ENCODE measurements at places on chromosomes 2 and 18.

- no peak for DNase-seq
Observed at GRCh38 chr2:37985333-37985732, 60.2 kb downstream of the RMDN2 start.

GRCh38 chr2:202201220-202202160 lies 36.9 kb downstream of the SUMO1 start:
- DNase-seq, result no peak

DNA sequence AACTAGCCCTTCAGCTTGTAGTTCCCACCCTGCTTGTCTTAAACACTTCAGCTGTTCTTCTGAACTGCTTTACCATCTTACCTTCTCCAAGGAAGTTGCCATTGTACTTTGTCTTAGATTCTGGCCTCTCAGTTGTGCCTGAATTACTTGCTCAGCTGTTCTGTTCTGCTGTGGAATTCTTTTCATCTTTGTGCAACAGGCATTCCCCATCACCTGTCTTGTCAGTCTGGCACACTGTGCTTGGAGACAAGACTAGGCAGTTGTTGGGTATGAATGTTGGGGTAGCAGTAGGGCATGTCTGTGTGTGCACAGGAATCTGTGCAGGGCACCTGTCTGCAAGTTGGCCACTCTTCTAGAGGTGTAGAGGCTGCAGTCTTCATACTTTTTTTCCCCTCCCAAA lies 38.7 kb downstream of the PHLPP1 start:
- DNase-seq, result no peak

DNA sequence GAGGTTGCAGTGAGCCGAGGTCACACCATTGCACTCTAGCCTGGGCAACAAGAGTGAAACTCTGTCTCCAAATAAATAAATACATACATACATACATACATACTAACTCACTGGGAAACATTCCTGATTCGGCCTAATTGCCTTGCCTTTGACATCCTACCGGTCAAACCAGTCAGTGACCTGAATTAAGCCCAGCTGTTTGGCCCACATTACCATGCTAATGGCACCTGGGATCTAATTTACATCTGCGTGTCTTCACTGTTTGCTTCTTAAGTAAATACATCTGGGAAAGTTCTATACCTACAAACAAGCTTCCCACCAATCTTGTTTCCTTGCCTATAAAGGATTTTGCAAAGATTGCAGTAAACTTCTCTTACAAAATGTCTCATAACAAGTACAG lies 230.2 kb upstream of the ZC3H15 start:
- DNase-seq, result no peak

- DNase-seq, result no peak
Observed at GRCh38 chr18:11316546-11316945, 167.2 kb upstream of the PIEZO2 start.

DNA sequence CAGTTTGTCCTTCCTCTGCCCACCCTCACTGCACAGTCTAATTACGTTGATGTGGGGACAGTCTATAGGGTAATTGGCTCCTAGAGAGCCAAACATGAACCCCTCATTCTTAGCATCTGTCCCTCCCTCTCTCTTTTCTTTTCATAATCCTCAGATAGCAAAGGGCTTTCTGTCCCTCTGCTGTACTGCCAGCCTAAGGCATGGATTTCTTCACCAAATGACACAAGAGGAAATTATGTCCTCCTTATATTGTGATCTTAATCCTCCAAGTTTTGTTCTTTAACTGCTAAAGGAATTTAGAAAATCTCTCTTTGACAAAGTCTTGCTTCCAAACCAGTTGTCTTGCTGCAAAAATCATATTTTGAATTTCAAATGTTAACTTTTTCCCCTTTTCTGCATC lies 18.5 kb downstream of the ANTXR1 start:
- DNase-seq, result no peak

GRCh38 chr2:158495175-158495574 lies 38.4 kb downstream of the PKP4 start:
- DNase-seq, result no peak

DNA sequence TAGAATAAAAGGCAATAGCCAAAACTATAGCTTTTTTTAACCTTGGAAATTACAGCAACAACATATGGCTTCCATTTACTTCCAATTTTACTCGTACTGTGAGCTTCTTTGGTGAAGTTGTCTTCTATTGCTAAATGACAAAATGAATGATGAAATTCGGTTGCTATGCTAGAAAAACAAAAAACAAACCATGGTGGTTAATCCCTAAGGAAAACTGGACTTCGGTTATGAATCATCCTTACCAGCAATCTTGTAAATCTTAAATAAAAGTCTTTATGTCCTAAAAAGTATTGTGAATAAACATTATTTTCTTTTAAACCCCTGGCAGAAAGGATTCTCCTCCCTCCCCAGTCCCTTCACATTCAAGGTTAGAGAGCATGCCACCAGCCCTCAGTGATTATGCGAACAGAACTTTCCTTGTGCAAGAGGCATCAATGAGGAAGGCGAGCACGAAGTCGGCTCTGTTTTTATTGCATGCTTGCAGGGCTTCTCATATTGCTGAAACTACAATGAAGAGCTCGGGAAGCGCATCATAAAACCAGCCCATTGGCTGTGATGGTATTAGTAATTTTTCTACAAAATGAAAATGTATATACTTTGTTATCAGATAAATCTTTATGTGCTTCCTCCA lies 62.9 kb downstream of the ZNF521 start:
- DNase-seq, result no peak

DNA sequence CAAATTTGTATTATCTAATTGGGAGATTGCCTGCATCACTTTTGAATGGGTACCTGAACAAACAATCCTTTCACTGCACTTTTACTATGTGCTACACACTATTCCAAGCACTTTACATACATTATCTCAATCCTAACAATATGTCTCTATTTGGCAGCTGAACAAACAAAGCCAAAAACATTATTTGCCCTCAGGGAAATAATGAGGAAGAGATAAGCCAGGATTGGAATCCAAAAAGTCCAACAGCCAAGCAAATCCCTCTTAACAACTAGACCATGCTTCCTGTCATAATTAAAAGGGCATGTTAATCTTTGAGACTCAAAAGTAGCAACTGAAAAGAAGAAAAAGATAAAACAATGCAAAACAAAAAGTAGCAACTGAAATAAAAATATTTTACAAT lies 32.1 kb downstream of the RPRD1A start:
- DNase-seq, result no peak

DNA sequence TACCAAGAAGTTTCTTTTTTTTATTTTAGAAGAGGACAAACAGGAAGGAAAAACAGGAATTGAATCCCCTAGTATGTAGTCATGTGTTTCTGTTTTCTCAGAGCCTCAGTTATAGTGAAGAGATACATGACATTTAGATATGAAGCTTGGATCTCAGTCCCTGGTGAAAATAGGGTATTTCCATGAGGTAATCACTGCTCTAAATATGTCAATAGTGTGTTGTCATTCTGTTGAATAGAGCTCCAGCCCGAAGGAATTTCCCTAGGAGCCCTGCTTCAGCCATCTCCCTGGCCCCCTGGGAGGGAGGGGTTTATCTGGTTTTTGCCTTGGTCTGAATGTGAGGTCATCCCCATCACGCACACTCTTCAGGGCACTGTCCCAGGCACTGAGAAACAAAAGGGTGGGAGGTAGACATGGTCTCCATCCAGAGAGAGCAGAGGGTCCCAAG lies 47.1 kb upstream of the REL start:
- no peak for DNase-seq

Measured in stimulated activated CD4-positive, alpha-beta T cell treated with anti-CD3 and anti-CD28 coated beads, Interleukin-1b, Interleukin-23, amount 100 ng/mL, for 4 hours (primary cell).